ENCODE measurements at places on chromosomes 7 and 10.

- DNase-seq, result no peak
Measured at GRCh38 chr10:101903827-101904550, 60.4 kb upstream of the KCNIP2 start.

- no peak for DNase-seq
Measured at GRCh38 chr10:132137111-132138072, 49.4 kb upstream of the DPYSL4 start.

DNA sequence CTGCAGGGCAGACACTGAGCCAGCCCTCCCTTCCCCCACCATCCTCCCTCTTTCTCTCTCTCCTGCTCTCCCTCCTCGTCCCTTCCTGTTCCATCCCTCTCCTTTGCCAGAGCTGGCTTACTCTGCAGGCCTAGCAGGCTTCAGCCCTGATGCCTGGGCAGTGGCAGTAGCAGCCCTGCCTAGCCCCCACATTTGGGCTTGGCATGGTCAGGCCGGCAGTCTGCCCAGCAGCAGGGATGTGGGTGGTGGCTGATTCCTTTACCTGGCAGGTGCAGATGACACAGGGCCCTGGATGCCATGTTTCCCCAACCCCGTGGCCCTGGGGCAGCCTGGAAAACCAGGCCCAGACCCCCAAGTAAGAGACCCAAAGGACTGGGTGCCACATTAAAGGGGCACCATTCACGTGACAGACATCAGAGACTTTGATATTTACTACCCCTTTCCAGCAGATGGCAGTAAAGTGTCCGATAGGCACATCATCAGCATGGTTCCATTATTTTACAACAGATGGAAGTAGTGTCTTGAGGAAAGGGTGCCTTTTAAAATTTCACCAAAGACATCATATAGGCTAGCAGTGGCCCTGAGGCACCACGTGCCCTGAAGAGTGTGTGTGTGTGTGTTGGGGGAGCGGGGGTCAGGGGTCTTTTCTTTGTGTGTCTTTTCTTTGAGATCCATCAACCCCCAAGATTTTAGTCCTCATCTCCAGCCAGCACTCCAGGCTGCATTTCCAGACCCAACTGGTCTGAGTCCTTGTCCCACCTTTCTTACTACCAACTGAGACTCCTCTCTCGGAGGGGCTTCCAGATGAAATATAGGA lies 5.9 kb downstream of the KCP start:
- no peak for DNase-seq

GRCh38 chr10:124005091-124005490 lies 88.3 kb downstream of the CHST15 start:
- no peak for DNase-seq

GRCh38 chr7:133135451-133135850 lies 53.6 kb upstream of the CHCHD3 start:
- DNase-seq, result no peak

DNA sequence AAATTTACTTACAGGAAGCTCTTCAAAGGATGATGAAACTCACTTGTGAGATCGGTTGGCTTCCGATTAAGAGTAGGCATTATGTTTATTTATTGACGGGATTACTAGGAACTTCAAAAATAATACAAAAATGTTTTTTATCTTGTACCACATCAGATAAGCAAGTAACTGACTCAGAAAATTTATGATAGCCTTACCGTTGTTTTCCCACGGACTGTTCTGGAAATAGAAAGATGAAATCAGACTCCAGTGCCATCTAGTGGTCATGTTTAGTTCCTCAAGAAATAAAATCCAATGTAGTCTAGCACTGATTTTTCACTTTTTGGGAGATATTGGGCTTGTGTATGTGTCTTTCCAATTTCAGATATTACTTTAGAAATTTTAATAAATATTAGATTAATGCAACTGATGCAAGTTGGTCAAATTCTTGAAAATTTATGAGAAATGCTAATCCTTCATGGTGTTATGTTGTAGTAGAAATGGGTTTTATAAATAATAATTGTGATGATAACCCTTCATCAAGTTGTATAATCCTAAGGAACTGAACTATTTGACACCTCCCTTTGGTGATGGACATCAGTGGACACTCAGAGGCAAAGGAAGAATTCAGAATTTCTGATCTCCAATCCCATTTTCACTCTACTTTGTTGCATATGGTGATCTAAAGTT lies 168.8 kb downstream of the TMEM26 start:
- no peak for DNase-seq

GRCh38 chr7:73766556-73767229 lies 3.4 kb downstream of the CLDN3 start:
- DNase-seq, result no peak

DNA sequence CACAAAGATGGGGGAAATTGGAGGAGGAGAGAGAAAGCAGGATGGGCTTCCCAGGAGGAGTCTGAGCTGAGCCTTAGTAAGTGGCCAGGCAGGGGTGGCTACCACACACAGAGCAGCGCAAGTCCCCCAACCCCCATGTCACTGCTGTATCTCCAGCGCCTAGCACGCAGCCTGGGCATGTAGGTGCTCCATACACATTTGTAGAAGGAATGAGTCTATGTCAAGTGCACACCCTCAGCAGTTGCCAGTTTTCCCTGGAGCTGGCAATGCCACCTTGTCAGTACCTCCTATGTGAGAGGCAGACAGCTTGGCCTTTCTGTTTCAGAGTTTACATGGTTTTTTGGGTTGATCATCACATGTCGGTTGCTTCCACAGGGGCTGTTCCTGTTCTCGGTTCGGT lies 116.1 kb downstream of the CLEC2L start:
- no peak for DNase-seq

- DNase-seq, result no peak
Measured at GRCh38 chr10:33680036-33680435, 345.6 kb upstream of the NRP1 start.

GRCh38 chr10:80260295-80261243 lies 28.9 kb downstream of the MAT1A start:
- DNase-seq, result no peak

Measured in activated naive CD4-positive, alpha-beta T cell (primary cell).